Stimulated activated CD4-positive, alpha-beta T cell treated with anti-CD3 and anti-CD28 coated beads, Interleukin-1b, Interleukin-23, amount 100 ng/mL, for 1 hour (primary cell): ENCODE measurements at places on chromosomes 3 and 15.

DNA sequence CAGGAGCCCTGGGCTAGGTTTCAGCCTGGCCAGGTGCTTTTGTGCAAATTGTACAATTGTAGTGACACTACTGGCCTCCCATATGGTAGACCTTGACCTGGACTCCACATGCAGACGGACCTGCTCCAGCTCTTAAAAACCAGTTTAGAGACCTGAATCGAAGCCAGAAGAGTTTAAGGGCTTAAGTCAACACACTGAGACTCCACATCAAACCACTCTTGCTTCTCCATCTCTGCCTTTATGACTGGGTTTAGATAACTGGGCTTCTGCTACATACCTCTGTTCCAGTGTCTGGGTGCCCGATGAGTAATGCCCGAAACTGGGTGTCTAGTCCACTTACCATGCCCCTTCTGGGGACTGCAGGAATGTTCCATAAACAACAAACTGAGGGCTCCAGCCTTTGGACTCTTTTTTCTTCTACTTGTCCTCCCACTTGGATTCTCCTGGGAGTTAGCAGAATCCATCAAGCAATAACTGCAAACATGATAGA, 32.8 kb downstream of the TMEM212 start:
- DNase-seq, result no peak

DNA sequence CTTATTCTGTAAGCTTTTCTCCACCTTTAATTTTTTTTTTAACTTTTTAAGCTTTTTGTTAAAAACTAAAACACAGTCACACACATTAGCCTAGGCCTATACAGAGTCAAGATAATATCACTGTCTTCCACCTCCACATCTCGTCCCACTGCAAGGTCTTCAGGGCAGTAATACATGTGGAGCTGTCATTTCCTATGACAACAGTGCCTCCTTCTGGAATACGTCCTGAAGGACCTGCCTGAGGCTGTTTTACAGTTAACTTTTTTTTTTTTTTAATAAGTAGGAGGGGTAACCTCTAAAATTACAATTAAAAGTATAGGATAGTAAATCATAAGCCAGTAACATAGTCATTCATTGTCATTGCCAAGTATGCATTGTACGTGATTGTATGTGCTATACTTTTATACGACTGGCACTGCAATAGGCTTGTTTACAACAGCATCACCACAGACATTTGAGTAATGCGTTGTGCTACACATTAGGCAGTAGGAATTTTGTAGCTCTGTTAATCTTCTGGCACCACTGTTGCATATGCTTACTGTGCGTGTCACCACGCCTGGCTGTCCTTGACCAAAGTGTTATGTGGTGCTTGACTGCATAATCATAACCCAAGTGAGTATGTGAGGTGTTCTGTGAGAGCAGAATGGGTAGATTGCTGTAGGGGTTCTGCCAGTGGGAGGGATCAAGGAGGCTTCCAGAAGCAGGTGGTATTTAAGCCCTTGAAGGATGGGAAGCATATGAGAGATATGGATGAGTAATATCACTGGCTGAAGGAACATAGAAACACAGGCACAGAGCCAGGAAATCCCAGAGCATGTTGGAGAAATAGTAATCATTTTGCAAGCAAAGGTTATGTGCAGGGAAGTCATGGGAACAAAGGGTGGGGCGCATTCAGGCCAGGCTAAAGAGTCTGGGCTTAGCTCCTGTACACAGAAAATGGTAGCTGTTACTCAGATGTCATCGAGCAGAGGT, 18.3 kb downstream of the FBXO22 start:
- no peak for DNase-seq

DNA sequence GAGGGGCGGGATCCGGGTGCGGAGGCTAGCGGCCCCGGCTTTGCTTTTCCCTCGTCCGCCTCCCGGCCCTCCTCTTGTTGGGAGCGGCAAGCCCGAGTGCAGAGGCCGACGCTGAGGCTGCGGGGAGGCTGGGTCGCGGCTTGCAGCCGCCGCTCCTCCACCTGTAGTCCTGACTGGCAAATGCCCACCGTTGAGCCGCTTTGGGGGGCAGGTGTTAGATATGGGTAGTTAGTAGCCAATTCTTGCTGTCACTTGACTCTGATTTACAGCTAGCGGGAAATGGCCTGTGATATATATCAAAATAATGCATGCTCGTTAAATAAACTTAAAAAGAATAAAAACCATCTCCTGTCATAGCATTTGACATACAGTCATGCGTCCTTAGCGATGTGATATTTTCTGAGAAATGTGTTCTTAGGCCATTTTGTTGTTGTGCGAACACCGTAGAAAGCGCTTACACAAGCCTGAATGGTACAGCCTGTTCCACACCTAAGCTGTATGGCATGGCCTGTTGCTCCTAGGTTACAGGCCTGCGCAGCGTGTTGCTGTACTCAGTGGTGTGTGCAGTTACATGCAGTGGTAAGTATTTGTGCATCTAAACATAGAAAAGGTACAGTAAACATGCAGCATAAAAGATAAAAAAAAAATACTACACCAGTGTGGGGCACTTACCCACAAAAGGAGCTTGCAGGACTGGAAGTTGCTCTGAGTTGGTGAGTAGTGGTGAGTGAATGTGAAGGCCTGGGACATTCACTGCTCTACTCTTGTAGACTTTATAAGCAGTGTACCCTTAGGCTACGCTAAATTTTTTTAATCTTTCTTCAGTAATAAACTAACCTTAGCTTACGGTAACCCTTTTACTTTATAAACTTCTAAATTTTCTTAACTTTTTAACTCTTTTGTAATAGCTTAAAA, 873 bp downstream of the CAPN7 start:
- DNase-seq, result no peak

DNA sequence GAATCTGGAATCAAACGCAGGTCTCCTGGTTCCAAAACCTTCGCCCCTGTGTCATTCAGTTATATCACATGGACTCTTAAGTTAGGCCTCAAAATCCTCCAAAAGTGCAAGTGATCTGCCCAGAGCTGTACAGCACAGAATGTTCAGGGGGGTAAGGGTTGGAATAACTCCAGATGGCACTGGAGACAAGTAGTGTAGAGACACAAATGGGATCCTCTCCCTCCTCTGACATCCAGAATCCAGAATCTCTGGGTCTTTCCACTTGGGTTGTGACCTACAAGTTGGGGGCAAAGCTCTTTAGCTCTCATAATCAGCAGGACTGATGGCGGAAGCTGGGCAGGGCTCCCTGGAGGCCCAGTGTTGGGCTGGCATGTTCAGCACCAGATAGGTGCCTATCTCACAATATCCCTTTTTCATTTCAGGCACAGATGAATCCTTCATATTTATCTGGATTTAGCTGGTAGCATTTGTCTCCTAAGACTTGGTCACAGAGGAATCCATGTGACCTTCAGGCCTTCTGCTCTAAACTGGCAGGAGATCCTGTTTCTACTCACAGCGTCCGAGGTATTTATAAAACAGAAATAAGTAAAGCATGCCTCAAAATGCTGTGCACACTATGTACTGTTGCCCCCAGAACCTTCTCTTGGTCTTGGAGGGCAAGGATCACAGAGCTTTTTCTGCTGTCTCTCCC, 15.4 kb downstream of the ABHD2 start:
- DNase-seq, result no peak

DNA sequence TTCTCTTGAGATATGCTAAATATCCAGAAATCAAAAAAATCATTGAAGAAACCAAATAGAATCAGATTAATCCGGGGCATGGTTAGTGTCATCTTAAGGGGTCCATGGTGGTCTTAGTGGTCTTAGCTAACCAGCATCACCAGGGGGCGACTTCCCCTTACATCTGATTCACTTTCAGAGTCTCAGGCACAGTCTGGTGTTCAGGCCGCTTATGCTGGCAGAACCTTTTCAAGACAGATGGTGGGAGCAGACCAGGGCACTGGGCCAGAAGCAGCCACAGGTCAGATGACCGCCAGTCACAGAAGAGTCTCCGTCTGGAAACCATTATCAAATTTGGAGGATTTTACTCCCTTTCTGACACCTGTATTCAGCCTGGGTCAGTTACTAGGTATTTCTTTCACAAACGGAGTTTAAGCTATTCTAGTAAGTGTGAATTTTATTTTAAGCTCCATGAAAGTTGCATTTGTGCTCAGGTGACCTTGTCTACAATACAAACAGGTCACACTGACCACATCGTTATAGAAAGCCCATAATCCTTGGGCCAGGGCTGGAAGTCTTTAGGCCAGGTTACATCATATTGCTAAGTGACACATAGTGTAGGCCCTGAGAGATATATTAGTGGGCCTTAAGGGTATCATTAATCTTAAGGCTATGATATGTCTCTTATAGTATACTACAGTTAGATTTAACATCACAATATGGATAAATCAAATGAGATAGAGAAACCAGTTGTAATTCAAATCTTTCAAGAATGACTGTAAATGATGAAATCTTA, 365.5 kb downstream of the GBE1 start:
- DNase-seq, result no peak
